ENCODE measurements at places on chromosomes 6 and 20.

GRCh38 chr6:131929976-131930375, 21.2 kb downstream of the CCN2 start:
- no peak for DNase-seq

- no peak for DNase-seq
Measured at GRCh38 chr6:137736048-137736818, 130.8 kb upstream of the TNFAIP3 start.

DNA sequence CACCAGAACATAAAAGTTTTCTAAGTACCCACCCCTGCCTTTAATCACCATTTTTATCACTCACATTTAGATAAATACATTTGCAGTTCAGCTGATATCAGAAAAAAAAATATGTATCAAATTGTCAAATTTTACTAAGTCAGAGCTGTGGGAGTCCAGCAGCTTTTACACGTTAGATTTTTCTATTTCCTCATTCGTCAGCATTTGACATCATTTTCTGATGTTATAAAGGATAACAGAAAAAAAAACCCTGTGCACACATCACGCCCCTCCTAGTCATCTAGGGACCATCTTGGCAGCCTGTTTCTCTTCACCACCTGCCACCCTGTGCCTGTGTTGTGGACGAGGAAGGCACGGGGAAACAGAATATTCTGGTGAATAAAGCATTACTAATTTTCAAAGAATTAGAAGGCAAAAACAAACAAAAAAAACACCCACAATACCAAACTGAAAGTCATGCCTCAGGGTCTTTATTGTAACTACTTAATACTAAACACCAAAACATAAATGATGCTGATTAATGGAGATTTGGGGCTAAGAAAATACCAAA, 12.4 kb downstream of the B4GALT5 start:
- no peak for DNase-seq

DNA sequence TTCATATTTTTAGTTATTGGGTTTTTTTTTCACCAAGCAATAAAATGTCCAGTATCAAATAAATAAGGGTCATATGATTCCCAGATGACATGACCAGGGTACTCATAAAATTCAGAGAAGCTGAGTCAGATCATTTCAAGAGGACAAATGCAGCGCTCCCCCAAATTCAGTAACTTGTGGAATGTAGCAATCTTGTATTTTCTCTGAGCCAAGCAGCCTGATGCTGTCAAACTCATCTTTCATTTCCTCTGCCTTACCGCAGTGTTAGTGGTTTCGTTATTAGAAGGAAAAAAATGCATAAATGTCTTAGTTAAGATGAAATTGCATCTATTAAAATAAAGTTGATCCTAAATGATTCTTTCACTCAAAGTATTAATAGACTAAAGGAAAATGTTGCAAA, 57.8 kb upstream of the EDN1 start:
- DNase-seq = no peak

DNA sequence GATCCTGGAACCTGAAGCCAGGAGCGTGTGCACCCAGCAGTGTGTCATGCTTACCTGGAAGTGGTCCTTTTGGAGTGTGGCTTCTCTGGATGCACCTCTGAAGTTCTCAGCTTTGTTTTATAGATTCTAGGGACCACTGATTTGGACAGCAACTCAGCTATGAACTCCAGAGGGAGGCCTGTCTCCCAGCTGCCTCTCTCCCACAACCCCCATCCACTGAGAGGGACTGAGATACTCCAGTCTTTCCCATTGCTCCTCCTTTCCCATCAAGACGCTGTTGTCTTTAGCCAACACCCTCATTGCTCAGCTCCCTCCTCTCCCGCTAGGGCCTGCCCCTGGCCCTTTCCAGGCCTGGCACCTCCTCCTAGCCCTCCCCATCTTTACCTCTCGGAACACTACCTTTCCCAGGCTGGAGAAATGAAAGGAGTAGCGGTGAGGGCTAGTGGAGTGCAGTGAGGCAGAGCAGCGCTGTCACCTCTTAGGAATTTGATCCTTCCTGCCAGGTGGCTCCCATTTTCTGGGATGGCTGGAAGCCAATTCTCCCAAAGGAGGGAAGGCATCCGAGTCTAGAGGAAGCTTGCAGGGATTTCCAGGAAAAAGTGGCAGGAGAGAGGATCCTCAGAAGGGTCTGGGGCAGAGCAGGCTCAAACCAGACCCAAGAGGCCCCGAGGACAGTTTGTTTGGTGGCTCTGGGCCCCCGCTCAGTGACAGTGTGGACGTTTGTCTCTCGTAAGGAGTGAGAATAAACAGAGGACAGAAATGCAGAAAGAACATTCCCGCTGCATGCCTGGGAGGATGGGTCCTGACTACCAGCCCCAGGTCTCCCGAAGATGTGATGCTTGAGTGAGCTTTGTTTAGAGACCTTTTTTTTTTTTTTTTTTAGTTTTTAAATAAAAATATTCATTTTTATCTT, at the start of gene LRRN4:
Gene LRRN4, minus strand, starts transcription at position 285 of the 913 bp plus-strand sequence. CDS start 1,261 bp downstream, outside the sequence.
- peak; percentile 35 for DNase-seq

- no peak for DNase-seq
Measured at GRCh38 chr6:18289283-18289682, 25.0 kb upstream of the DEK start.

DNA sequence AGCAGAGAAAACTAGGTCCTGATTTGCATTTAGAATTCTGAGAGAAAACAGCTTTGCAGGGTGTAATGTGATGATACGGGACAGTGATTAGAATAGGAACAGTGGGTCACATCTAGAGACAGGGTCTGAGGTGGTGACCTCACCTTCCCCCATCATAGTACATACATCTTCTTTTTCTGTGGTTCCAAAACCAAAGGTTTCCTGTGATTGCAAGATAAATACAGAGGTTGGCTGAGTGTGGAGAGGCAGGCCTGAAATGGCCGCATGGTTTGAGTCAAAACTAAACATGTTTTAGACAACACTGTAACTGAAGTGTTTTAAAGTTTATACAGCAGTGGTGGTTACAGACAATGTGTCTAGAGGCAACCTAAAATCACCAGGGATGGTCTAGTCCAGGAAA, 10.4 kb upstream of the NT5DC1 start:
- DNase-seq = no peak

GRCh38 chr20:47854687-47855212, 69.5 kb upstream of the SULF2 start:
- peak; percentile 7 for DNase-seq

GRCh38 chr6:144742779-144743178, 457.6 kb downstream of the UTRN start:
- no peak for DNase-seq

- peak; percentile 20 for DNase-seq
Measured at GRCh38 chr6:158387036-158387435, 74.8 kb downstream of the TULP4 start.

DNA sequence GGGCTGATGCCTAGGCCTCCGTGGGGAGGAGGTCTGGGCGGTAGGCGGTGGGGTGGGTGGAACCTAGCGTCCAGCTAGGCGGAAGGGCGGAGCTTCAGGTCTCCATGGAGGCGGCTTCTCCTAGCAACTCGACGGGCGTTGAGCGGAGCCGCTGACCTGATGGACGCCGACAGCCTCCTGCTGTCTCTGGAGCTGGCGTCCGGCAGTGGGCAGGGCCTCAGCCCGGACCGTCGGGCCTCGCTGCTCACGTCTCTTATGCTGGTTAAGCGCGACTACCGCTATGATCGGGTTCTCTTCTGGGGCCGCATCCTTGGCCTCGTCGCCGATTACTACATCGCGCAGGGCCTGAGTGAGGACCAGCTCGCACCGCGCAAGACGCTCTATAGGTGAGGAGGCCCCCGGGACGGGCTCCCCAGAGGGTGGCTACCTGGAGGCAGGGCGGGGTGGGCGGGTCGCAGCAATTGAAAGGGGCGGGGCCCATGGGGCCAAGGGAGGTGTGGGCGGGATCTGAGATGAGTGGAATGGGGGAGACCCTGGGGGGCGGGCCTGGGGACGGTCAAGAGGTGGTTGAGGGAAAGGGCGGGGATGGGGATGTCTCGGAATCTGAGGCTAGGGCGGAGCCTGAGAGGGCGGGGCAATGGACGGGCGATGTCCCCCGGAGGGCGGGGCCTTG, at the start of gene RSPH9:
Gene RSPH9, plus strand, starts transcription at position 97 of the 673 bp plus-strand sequence. Its CDS starts 63 bp downstream, at position 160.
- DNase-seq = no peak

DNA sequence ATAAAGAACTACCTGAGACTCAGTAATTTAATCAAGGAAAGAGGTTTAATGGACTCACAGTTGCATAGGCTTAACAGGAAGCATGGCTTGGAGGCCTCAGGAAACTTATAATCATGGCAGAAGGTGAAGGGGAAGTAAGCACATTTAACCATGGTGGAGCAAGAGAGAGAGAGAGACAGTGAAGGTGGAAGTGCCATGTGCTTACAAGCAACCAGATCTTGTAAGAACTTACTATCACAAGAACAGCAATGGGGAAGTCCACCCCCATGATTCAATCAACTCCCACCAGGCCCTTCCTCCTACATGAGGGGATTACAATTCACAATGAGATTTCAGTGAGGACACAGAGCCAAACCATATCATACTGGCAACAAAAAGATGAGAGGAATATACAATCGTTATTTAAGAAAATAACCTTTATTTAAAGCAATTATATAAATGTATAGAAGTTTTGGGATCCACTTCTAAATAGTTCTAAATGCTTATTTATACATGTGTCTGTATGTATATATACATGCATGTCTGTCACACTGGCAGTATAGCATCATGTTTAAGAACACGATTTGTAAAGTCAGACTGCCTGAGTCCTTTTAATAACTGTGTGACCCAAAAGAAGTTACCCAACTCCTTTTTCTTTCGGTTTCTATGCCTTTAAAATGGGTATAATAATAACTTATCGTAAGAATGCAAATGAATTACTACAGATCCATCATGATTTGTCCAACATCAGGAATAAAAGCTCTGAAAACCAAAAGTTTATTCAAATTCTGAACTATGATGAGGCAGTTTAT, 255.7 kb upstream of the THEMIS start:
- no peak for DNase-seq

- DNase-seq = no peak
Measured at GRCh38 chr6:167573461-167574215, 248.8 kb downstream of the TTLL2 start.

GRCh38 chr6:116049321-116049720, 11.4 kb downstream of the FRK start:
- DNase-seq = no peak

DNA sequence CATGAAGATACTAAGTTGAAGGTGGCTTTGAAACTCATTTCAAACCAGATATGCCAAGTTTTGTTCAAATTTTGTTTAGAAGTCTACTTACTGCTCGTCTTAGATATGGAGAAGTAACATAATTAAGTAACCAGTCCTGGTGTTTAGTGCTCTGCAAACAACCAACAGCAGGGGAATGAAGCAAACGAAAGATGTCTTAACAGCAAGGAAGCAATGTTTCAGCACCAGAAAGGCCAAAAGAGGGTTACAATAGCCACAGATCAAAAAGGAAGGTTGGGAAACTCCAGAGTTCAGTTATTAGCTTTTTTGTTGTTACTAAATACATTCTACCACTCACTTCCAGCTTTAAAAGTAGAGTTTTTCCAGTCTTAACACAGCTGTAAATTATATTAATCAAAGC, 45.1 kb downstream of the LHFPL5 start:
- no peak for DNase-seq

GRCh38 chr20:40687384-40688128, 1.5 kb downstream of the MAFB start:
- no peak for DNase-seq

DNA sequence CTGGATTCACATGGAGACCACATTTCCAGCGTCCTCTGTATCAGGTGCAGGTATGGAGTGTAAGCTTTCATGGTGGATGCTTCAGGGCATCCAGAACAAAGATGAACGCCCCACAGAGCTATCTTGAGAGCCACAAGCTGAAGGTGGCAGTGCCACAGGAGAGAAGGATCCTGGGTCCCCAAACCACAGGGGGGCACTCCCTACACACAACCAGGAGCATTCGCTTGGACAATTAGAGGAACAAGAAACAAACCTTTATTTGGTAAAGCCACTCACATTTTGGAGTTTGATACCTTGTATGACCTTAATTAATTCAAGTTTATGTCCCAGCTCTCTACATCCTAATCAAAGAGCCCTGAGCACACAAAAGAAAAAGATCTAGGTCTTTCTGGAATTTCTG, 406.3 kb downstream of the PREX1 start:
- DNase-seq = no peak

DNA sequence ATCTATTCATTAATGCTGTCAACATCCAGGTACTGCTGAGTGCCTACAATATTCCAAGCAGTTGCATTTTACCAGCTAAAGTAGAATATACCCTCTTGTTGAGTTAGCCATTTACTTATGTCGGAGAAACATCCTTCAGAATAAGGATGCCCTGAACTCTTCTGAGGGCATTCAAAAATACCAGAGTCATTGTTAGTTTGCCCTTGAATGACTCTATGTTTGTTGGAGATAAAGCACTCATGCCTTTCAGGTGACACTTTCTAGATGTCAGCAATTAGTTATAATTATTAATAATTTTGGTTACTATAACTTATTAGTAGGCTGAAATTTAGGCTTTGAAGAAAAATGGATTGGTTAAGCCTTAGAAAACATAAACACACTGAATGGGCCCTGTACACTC, 286.2 kb upstream of the STXBP5 start:
- DNase-seq = no peak

DNA sequence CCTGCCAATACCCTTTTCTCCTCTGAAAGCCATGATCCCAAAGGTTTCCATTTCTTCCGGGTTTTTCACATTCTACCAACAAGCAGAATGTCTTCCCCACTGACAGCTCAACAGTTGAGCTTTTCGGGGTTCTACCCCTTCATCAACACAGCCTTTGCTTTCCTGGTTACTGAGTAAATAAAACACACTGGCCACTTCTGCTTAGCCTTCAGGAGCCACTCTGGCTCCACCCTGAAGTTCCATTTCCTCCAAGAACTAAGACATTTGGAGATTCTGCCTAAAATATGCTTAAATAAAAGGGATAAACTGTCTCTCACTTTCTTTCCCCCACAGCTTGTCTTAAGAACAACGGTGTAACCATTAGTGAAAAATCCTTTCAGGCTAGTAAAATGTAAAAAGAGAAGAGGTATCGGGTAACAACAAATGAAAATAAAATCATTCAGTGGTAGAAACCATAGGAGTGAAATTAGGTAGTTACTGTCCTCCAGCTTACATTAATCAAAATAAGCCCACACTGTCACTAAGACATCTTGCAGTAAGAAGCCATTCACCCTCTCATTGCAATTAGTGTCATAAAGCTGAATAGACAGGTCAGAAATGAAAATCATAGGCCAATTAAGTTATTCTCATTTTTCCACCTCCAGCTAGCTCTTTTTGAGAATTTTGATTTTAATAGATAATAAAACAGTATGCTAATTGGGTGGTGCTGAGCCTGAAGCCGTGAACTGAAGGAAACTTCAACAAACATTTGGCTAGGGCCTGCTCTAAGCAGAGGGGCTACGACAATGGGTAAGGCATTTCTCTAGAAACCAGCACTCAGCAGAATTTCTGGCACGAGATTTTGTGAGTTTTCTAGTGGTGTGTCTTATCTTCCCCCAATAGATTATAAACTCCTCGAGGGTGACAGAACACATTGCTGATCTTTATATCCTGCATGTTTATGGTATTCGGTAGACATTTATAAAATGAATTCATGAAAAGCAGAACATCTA, 194.2 kb downstream of the KHDC1L start:
- no peak for DNase-seq
